ENCODE measurements at places on chromosomes 3 and 15.

- no peak for DNase-seq
These were observed 2.6 kb upstream of the PLOD2 start for GRCh38 chr3:146163584-146163983.

- no peak for DNase-seq
These were observed 3.8 kb upstream of the TKT start for GRCh38 chr3:53259427-53260259.

DNA sequence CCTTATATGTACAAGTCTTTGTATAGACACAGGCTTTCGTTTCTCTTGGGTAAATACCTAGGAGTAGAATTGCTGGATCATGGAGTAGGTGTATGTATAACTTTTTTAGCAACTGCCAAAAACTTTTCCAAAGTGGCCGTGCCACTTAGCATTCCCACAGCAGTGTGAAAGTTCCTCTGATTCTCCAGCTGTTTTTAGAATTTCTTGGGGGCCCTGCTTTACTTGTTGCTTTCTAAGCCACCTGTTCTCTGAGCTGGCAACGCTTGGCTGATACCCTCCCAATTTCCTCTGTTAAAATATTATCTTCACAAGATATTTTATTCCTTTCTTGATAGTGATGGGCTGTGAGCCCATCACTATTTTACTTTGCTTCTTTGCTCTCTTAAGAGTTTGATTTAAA is 19.2 kb downstream of the LIMD1 start:
- no peak for DNase-seq

- no peak for DNase-seq
These were observed 82.8 kb upstream of the TNFSF10 start for GRCh38 chr3:172606021-172606420.

GRCh38 chr3:99923873-99924272 is 106.2 kb downstream of the CMSS1 start:
- DNase-seq, result no peak

DNA sequence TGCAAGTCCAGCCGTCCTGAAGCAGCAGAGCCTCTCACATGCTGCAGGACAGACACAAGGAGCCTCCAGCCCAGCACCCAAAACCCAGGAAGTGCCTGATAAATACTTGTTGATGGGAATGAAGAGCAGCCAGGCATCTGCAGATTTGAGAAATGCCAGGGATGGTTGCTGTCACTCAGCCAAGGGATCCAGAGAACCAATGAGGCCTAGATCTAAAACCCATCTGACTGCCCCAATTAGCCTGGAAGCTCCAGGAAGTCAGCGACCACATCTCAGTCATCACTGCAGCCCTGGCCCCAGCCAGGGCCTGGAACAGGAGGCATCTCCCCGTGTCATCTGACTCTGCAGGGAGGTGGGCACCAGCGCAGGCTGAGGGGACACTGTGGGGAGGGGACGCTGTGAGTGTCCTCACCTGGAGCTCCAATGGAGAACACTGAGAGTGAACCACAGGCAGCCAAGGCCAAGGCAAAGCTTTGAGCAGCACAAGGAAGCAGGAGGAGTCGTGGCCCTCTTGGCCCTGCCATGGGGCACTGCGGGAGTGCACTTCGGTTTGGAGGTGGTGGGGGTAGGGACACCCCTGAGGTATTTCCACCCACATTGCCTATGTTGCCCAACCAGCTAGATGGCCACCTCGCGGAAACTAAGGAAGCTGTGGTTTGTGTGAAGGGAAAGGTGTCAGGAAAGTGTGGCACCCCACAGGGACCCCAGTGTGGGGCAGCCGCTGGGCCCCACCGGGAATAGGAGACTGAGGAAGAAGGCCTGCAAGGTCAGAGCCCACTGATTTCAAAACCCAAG is 229.5 kb downstream of the VPS13C start:
- DNase-seq, result no peak

- no peak for DNase-seq
These were observed 43.2 kb downstream of the EHHADH start for GRCh38 chr3:185210621-185211142.

DNA sequence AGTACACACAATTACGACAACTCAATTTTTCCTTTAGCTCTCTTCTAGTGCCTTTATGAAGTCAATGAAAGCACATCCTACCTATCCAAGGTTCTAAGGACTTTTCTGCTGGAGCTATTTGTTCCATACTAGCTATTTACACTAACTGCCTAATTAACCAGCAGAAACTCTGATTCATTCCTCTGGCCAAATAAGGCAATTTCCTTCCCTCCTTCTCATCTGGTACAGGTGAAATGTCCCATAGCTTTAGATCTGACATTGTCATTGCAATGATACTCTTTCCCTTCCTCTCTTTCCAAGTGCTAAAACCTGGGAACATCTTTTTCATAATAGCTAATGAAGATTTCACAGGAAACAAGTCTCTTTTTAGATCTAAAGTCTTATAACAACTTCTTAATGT is 521.7 kb downstream of the SOX2 start:
- DNase-seq, result no peak

GRCh38 chr15:66649235-66649984 is 52.6 kb upstream of the SMAD6 start:
- DNase-seq, result no peak

- no peak for DNase-seq
These were observed 125.4 kb downstream of the NUP210 start for GRCh38 chr3:13294442-13295351.

GRCh38 chr15:96381463-96381862 is 51.0 kb downstream of the NR2F2 start:
- no peak for DNase-seq

- DNase-seq, result no peak
These were observed 55.0 kb downstream of the OXSM start for GRCh38 chr3:25844891-25845290.

DNA sequence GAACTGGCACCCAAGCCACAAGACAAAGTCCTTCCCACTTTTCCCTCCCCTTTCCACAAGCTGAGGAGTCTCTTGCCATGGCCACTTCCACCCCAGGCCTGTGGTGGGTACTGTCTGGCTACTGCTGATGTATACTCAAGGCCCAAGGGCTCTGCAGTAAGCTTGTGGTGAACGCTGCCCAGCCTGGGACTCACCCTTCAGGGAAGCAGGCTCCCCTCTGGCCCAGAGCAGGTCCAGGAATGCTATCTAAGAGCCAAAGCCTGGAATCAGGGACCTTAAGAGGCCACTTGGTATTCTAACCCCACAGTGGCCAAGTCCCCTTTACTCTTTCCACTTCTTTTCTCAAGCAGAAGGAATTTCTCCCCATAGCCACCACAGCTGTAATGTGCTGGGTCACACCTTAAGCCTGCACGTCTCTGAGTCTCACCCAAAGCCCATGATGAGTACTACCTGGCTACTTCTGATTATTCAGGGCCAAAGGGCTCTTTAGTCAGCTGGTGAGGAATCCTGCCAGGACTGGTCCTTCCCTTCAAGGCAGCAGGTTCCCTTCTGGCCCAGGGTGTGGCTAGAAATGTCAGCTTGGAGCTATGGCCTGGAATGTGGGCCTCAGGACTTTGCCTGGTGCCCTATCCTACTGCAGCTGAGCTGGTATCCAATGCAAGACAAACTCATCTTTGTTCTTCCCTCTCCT is 4.0 kb downstream of the PATL2 start:
- DNase-seq, result no peak

DNA sequence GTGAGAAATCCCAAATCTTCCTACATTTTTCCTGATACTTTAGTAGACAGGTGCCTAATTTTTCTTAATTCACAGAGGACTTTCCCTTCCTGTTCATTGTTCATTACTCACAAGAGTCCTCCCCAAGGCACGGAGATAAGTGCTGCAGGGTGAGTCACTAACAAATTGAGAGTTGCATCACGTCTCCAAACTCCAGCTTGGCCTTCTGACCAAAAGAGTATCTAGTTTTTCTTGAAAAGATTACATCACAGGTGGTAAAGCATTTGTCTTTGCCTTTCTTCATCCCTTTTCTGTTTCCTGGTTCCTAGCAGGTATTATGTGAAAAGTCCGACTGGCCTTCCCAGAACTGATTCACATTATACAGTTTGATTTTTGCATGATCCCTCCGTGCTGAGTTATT is 24.9 kb upstream of the RASGRP1 start:
- DNase-seq, result no peak

- no peak for DNase-seq
These were observed 50.0 kb downstream of the AMOTL2 start for GRCh38 chr3:134323966-134324962.

DNA sequence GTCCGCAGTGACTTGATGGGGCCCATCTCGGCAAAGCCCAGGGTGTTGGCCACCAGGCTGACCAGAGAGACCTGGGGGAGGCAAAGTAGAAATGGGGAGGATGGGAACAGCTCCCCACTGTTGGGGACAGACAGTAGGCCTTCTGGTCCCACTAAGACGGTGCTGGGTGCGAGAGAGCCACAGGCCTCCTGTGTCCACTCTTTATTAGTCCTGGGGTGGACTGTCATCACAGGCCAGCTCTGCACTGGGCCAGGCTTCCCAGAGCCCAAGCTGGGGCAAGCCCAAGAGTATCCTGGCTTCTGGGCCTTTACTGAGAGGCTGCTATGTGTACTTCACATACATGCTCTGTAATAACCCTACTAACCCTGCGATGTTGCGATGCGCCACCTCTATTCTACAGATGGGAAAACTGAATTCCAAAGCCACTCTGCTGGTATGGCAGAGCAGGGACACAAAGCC is 66.4 kb downstream of the EXOG start:
- DNase-seq, result no peak

DNA sequence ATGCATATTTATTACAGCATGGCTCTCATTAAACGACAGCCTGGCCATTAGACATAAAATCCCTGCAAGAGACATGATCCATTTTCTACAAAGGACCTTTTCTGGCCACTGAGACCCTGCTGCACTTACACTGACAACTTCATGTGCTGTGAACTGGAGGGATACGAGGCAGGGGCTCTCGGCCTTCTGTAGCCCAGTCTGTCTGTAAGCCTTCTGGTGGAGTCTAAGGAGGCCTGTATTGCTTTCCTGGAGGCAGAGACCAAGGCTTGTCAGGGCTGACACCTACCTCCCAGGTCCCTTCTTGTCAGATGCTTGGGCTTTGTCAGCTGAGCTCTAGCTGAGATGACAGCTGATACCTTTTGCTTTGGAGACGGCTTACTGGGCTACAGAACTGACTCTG is 776.9 kb upstream of the ARPP21 start:
- DNase-seq, result no peak

DNA sequence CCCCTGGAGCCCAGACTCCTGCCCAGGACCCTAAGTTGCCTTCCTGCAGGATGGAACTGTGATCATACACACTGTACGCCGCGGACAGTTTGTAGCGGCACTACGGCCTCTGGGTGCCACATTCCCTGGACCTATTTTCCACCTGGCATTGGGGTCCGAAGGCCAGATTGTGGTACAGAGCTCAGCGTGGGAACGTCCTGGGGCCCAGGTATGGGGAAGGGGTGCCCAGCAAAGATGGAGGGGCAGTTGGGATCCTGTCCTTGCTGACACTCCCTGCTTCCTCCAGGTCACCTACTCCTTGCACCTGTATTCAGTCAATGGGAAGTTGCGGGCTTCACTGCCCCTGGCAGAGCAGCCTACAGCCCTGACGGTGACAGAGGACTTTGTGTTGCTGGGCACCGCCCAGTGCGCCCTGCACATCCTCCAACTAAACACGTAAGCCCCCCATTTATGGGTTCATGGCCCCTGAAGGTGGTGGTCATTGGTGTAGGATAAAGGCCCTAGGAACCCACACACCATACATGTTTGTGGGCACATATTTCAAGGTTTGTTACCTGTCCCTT is 28.8 kb downstream of the NBEAL2 start:
- no peak for DNase-seq

GRCh38 chr15:36761132-36761847 is 181.9 kb downstream of the CDIN1 start:
- no peak for DNase-seq

- DNase-seq, result no peak
These were observed 101.2 kb upstream of the PTX3 start for GRCh38 chr3:157335233-157336076.

GRCh38 chr15:37010595-37010994 is 89.8 kb downstream of the MEIS2 start:
- DNase-seq, result no peak

DNA sequence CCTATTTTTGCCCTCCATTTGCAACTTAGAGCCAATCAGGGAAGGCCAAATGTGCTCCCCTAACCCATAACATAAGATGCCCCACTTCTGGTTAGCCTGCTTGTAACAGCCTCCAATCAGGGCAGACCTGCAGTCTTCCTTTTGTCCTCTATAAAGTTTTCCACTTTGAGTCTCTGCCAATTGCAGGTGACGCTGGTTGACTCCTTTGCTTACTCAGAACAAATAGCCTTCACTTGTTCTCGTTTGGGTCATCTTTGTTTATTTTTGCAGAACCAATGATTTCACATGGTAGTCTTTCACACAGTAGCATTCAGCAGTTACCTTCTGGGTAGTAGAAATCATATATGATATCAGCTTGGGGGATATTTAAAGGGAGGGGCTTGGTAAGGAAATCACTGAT is 225.6 kb downstream of the MINAR1 start:
- no peak for DNase-seq

DNA sequence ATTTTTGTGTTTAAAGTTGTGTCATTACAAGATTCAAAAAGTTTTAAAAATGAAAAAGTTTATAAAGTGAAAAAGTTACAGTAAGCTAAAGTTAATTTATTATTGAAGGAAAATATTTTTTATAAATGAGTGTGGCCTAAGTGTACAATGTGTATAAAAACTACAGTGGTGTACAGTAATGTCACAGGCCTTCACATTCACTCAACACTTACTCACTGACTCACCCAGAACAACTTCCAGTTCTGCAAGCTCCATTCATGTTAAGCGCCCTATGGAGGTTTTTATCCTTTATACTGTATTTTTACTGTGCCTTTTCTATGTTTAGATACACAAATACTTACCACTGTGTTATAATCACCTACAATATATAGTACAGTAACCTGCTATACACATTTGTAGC is 76.3 kb downstream of the DTWD1 start:
- no peak for DNase-seq

- no peak for DNase-seq
These were observed 198.2 kb downstream of the SLCO3A1 start for GRCh38 chr15:92051716-92052115.

DNA sequence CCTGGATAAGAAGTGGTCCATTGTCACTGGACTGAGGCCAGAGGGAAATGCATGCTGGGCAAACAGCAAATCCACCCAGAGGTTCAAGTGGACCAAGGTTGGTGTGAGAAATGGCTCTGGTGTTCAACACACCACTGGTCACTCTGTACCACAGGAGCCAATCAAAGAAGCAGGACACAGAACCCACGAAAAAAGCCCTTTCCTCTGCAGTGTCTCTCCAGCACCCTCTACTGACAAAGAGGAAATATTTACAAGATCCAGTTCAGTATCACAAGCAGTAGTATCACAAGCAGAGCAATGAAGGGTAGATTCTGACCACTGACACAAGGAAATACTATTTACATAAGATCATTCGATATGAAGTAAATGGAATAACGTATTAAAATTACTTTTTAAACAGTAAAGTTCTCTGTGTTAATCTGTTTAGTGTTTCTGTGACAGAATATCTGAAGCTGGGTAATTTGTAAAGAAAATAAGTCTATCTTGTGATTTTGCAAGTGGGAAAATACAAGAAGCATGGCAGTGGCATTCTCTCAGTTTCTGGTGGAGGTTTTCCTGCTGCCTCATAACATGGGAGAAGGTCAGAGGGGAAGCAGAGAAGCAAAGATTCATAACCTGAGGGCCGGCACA is 390.7 kb downstream of the EFHB start:
- peak; percentile 62 for DNase-seq

GRCh38 chr3:141949972-141950371 is 73.5 kb downstream of the ATP1B3 start:
- DNase-seq, result no peak
